ENCODE measurements at places on chromosomes 6 and 20. TPM values are rescaled to one million over a fixed set of nuclear protein-coding genes. Genes with fewer than 3 reads are reported as not detected.

GRCh38 chr20:25049261-25050060, 8.5 kb downstream of the ACSS1 start:
- no peaks in the 10 kb centered on the region for H3K36me3 ChIP-seq
- H3K4me1 ChIP-seq, result 0 out of 2 replicates have a peak, but pooled peaks cover 7% of the 10 kb centered on the region
- peaks cover 1% of the 10 kb centered on the region for H3K27me3 ChIP-seq

Gene PGC
- 0.62 TPM for total RNA-seq

- DNase-seq, result no peak
- H3K27ac ChIP-seq, result no peak overlapping the region
- H3K4me3 ChIP-seq, result no peak overlapping the region
- H3K27me3 ChIP-seq, result no peaks in the 10 kb centered on the region
- H3K4me1 ChIP-seq, result peaks cover 21% of the 10 kb centered on the region
Measured at GRCh38 chr20:48246061-48246790, 460.9 kb upstream of the SULF2 start.

- H3K4me1 ChIP-seq, result peaks cover 5% of the 10 kb centered on the region
- no peak overlapping the region for H3K27ac ChIP-seq
- H3K4me3 ChIP-seq, result no peak overlapping the region
- H3K27me3 ChIP-seq, result no peaks in the 10 kb centered on the region
- peaks cover 29% of the 10 kb centered on the region for H3K36me3 ChIP-seq
Measured at GRCh38 chr20:33621717-33622400, 40.3 kb upstream of the C20orf144 start.

Gene SIRPG
- total RNA-seq, result not detected

Gene PHF1
- total RNA-seq, result 63.6 TPM

- DNase-seq, result no peak
- H3K4me3 ChIP-seq, result no peak overlapping the region
- H3K27me3 ChIP-seq, result no peaks in the 10 kb centered on the region
- no peak overlapping the region for H3K27ac ChIP-seq
Measured at GRCh38 chr6:21321076-21321475, 272.5 kb upstream of the SOX4 start.

DNA sequence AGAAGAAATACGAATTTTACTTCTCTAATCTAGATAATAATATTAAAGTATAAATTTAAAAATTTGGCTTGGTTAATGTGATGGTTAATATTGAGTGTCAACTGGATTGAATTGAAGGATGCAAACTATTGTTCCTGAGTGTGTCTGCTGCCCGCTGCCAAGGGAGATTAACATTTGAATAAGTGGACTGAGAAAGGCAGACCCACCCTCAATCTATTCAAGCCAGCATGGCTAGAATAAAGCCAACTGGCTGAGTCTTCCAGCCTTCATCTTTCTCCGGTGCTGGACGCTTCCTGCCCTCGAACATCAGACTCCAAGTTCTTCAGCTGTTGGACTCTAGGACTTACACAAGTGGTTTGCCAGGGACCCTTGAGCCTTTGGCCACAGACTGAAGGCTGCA, 152.7 kb downstream of the TBXT start:
- DNase-seq, result no peak
- H3K27me3 ChIP-seq, result peaks cover 24% of the 10 kb centered on the region
- H3K27ac ChIP-seq, result no peak overlapping the region
- H3K4me1 ChIP-seq, result peaks cover 7% of the 10 kb centered on the region
- H3K4me3 ChIP-seq, result no peak overlapping the region

GRCh38 chr6:43898358-43899131, 128.5 kb downstream of the VEGFA start:
- no peaks in the 10 kb centered on the region for H3K27me3 ChIP-seq
- H3K36me3 ChIP-seq, result no peaks in the 10 kb centered on the region
- no peak overlapping the region for H3K27ac ChIP-seq
- H3K4me3 ChIP-seq, result no peak overlapping the region

GRCh38 chr6:116483616-116484015, 22.4 kb downstream of the CALHM6 start:
- H3K4me1 ChIP-seq, result no peaks in the 10 kb centered on the region
- no peak overlapping the region for H3K27ac ChIP-seq
- no peak for DNase-seq
- no peaks in the 10 kb centered on the region for H3K36me3 ChIP-seq

Gene NKX2-2
- not detected for total RNA-seq

DNA sequence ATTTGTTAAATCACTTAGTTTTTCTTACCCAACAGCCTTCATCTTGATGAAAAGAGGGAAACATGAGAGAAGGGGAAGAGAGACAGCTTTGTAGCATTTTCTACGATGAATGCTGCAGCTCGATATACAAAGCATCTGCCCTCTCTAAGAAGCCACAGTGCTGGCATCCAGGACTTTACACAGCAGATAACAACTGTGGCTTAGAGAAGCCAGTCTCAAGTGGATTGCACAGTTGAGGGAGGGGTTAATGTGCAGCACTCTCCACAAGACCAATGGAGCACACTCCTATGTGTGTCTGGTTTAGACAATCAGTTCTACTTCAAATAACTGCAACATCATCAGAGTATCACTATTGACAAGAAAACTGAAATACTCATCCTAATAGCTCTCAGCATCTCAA, 5.8 kb downstream of the C6orf120 start:
- H3K4me3 ChIP-seq, result no peak overlapping the region
- no peaks in the 10 kb centered on the region for H3K27me3 ChIP-seq
- peaks cover 23% of the 10 kb centered on the region for H3K36me3 ChIP-seq
- no peak overlapping the region for H3K27ac ChIP-seq
- peaks cover 17% of the 10 kb centered on the region for H3K4me1 ChIP-seq

Gene NDUFAF5
- total RNA-seq, result 29.1 TPM

Gene RIN2
- total RNA-seq, result 4.3 TPM

Gene KIAA0408
- 7.5 TPM for total RNA-seq

- H3K27me3 ChIP-seq, result no peaks in the 10 kb centered on the region
- DNase-seq, result no peak
- peaks cover 3% of the 10 kb centered on the region for H3K4me1 ChIP-seq
- H3K4me3 ChIP-seq, result no peak overlapping the region
- H3K36me3 ChIP-seq, result no peaks in the 10 kb centered on the region
- no peak overlapping the region for H3K27ac ChIP-seq
Measured at GRCh38 chr6:118725944-118726343, 74.6 kb upstream of the CEP85L start.

- H3K36me3 ChIP-seq, result peaks cover 8% of the 10 kb centered on the region
- peaks cover 30% of the 10 kb centered on the region for H3K4me1 ChIP-seq
- peaks cover 5% of the 10 kb centered on the region for H3K27me3 ChIP-seq
- H3K27ac ChIP-seq, result peak overlapping the region; percentile 41
- peak overlapping the region; percentile 80 for H3K4me3 ChIP-seq
Measured at GRCh38 chr6:3457710-3458602, 1.1 kb upstream of the SLC22A23 start.
